ENCODE measurements at places on chromosomes 13 and 19.

DNA sequence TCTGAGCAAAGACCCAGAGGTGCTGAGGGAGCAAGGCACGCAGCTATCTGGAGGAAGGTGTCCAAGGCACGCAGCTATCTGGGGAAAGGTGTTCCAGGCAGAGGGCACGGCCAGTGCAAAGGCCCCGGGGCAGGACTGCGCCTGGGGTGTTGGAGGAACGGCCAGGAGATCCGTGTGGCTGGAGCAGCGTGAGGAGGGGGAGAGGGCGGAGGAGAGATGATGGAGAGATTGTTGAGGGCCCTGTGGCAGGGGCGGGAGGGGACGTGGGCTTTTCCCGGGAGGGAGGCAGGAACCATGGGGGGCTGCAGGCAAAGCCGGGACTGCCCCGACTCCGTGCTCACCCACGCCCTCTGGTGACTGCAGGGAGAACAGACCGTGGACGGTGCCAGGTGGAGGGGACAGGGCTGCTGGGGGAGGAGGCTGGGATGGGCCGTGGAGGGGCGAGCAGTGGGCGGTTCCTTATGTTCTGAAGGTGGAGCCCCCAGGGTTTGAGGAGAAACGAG is 13.3 kb upstream of the MISP start:
- peak; percentile 65 for DNase-seq

- no peak for DNase-seq
These were observed 797.5 kb upstream of the SPRY2 start for GRCh38 chr13:81138353-81138980.

- no peak for DNase-seq
These were observed 117.6 kb downstream of the MIPEP start for GRCh38 chr13:23771552-23771951.

GRCh38 chr13:53127373-53127772 is 98.8 kb downstream of the OLFM4 start:
- no peak for DNase-seq

DNA sequence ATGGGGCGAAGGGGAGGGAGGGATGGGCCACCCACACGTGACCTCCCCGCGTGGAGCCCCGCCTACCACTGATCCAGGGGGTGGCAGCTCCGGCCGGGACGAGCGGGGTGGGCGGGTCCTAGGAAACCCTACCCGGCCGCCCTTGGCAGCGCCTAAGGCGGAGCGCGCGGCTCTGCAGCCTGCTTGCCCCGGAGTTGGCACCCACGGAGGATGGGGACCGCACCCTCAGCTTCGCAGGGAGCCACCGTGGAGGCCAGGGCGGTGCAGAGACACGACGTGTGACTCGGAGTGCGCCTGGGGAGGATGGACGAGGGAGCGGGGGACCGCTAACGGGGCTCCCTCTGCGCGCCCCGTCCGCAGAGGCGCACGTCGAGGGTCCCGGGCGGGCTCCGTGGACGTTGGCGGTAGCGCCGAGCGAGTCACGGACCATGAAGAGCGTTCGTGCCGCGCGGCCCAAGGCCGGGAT is at the start of gene RGS9BP:
Gene RGS9BP (plus strand): TSS at position 129 of the 466 bp plus-strand sequence. CDS start 416 bp downstream, outside the sequence.
- DNase-seq = peak; percentile 75

GRCh38 chr19:10422046-10422461 is 1.7 kb downstream of the PDE4A start:
- peak; percentile 27 for DNase-seq

GRCh38 chr13:111469916-111470506 is 149.6 kb downstream of the TEX29 start:
- no peak for DNase-seq

- DNase-seq = no peak
These were observed 54.9 kb upstream of the PTPRS start for GRCh38 chr19:5395556-5395955.

GRCh38 chr13:32669030-32669646 is 82.9 kb downstream of the PDS5B start:
- peak; percentile 73 for DNase-seq

- DNase-seq = peak; percentile 83
These were observed 211.4 kb downstream of the KCNRG start for GRCh38 chr13:50226515-50227155.

- peak; percentile 88 for DNase-seq
These were observed 5.3 kb upstream of the CEACAM21 start for GRCh38 chr19:41570639-41571112.

GRCh38 chr13:30256713-30257467 is 50.5 kb downstream of the KATNAL1 start:
- DNase-seq = no peak

GRCh38 chr13:28031896-28032288 is 43.4 kb upstream of the URAD start:
- no peak for DNase-seq

DNA sequence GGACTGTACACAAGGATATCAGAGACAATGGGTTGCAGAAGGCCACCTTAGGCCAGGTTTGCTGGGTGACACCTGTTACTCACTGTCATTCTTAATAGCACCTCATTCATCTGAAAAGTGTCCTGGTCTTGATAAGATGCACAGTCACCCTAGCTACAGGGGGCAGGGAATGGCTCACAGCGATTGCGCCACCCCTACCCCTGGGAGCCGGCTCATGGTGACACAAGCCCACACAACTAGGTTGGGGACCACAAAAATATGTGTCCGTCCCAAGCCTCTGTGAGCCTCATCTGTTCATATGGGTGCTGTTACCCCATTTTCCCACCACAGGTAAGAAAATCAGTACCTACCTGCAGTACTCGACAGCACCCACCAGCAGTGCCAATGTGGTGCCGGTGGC is 23.4 kb downstream of the MED26 start:
- DNase-seq = no peak

DNA sequence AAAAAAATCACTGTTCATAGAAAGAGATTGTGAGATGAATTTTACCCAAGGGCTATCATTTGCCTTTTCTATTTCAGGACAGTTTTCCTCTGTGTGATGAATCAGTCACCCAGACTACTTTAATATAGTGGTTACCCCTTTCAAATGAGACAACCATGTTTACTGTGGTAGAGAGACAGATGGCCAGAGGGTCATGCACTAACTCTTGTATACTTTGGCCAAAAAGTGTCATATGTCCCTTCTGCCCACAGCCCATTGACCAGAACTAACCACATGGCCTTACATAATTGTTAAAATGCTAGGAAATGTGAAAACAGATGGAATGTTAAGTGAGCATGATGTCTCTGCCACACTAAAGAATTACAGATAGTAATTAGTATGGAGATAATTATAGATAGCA is 498.7 kb downstream of the DACH1 start:
- peak; percentile 93 for DNase-seq

GRCh38 chr13:36685927-36686326 is 12.1 kb downstream of the SERTM1 start:
- no peak for DNase-seq

DNA sequence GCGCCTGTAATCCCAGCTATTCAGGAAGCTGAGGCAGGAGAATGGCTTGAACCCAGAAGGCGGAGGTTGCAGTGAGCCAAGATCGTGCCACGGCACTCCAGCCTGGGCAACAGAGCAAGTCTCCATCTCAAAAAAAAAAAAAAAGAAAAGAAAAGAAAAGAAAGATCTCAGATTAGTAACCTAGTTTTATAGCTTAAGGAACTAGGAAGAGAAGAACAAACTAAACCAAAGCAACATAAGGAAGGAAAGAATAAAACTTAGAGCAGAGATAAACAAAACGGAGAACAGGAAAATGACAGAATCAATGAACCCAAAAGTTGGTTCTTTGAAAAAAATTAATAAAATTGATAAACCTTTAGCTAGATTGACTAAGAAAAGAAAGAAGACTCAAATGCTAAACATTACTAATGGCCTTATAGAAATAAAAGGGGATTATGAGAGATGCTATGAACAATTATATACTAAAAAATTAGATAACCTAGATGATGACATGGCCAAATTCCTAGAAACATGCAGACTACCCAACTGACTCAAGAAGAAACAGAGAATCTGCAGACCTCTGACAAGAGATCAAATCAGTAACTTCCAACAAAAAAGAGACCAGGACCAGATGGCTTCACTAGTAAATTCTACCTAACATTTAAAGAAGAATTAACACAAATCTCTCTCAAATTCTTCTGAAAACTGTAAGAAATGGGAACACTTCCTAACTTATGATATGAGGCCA is 68.2 kb downstream of the CDADC1 start:
- DNase-seq = no peak

- DNase-seq = peak; percentile 25
These were observed 7.2 kb downstream of the ACTN4 start for GRCh38 chr19:38654628-38655055.

GRCh38 chr13:97491452-97491851 is 57.5 kb downstream of the RAP2A start:
- peak; percentile 72 for DNase-seq

DNA sequence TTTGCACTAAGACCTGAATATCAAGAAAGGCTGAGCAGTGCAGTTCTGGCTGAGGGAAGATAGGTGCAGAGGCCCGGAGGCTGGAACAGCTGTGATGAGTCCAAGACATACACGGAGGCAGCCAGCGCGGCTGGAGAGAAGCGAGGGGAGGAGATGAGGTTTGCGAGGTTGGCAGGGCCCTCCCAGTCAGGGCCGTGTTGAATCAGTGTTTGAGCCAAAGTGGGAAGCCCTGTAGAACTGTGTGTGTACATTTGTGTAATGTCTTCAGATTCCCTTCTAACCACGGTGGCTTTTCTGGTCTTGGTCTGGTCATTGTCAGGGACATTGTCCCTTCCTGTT is 34.9 kb downstream of the PAK4 start:
- no peak for DNase-seq

- DNase-seq = no peak
These were observed 6.5 kb downstream of the KCTD4 start for GRCh38 chr13:45194081-45194939.

GRCh38 chr19:11023016-11023415 is 62.2 kb downstream of the SMARCA4 start:
- no peak for DNase-seq

DNA sequence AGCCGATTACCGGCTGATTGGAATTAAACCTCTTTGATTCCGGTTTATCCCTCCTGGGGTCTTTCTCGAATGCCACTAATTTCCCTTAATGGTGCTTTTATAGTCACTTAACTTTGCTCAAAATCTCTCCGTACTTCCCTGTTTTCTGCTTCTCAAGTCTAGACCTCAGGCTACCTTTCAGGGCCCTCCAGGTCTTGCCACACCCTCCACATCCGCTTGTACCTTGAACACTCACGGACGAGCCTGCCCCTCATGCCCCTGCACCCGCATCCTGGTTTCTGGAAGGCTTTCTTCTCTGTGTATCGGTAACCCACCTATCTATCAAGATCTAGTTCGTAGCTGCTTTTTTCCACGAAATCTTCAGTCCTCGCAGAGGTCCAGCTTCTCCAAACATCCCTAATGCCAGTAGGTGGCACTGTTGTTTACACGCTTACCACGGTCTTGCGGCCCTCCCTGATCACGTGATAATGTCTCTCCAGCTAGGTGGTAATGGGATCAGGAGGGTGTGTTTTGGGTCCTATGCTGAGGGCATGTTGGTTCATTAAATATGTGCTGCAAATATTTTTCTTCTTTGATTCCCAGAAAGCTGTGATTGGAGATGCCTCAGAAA is 13.8 kb downstream of the ATP12A start:
- DNase-seq = peak; percentile 69

- no peak for DNase-seq
These were observed 13.6 kb upstream of the MCF2L start for GRCh38 chr13:112955271-112955937.

DNA sequence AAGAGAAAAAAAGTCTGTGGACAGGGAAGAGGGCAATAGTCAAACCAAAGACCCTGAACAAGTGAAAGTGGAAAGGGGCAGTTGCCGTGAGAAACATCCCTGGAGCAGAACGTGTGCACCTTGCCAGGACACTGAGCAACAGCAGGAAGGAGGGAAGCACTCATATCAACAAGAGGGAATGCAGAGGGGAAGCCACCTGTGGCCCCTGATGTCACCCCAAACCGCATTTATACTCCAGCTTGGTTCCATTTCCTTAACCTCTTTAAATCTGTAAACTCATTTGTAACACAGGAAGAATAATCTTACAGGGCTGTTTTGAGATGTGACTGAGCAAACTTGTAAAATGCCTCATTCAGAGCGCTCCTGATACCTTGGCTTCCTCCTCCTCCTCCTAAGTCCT is 698.8 kb downstream of the DIAPH3 start:
- no peak for DNase-seq

DNA sequence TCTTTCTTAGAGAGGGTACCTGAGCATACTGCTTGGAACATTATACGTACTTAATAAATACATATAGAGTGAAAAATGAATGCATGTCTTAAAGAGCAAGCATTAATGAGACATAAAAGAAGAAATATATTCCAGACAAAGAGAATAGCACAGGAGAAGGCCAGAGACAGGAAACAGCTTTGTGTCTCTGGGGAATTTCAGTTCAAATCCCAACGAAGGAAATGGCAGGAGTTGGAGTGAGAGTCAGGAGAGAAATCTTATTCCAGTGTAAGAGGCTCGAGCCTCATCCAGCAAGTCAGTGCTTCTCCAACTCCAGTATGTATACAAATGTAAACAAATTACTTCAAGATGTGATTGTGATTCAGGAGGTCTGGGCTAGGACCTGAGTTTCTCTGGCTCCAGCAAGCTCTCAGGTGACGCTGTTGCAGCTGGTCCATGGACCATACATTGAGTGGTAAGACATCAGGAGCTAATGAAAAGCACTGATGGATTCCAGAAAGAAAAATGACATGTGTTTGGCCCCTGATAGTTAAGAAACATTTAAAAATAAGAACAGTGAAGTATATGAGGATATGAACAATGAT is 108.2 kb downstream of the RAP2A start:
- DNase-seq = no peak

DNA sequence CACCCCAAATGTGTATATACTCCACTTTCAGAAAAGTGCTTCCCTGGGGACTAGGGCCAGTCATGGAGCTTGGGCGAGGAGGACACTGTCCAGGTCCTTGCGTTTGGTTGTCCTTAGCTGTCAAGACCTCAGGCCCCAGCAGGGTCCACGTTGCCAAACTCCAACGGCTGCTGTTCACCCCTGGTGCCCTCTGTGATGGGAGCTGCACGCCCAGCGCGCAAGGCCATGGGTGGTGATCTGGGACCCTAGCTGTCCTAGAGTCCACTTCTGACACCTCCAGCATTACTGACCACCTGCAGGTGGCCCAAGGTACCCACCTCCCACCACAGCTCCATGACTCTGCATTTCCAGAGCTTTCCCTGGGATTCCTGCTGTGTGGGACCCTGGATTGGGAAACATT is 4.0 kb downstream of the LRP3 start:
- DNase-seq = no peak

GRCh38 chr19:39765091-39766076 is 13.3 kb upstream of the LEUTX start:
- DNase-seq = peak; percentile 66

- DNase-seq = no peak
These were observed 71.2 kb downstream of the ING1 start for GRCh38 chr13:110784704-110785103.

DNA sequence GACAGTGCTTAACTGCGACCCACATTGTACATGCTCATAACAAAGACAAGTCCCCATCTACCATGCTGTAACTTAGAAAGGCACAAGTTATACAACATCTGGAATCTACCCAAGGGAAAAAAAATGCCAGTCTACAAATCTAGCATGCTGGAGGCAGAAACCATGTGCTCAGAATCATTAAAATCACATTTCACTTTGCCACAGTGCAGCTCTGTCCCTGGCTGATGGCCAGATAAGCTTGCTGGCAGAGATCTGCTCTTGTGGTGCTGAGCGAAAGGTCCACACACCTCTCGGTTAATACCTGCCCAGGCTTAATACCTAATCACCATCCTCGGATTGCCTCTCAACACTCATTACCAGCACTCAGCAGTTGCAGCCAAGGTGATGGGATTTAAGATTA is 74.1 kb upstream of the UQCRFS1 start:
- no peak for DNase-seq
